ENCODE measurements at places on chromosomes 2 and 18. TPM values are rescaled to one million over a fixed set of nuclear protein-coding genes. Genes with fewer than 3 reads are reported as not detected.

Gene ANO7
- total RNA-seq = not detected

Gene PROM2
- 37.1 TPM for total RNA-seq

Gene RFTN2
- not detected for total RNA-seq

Gene LANCL1
- total RNA-seq = 33.5 TPM

Gene HOXD1
- total RNA-seq = 1.7 TPM

Gene DYNC2LI1
- total RNA-seq = 11.1 TPM

Gene LCT
- total RNA-seq = not detected

Gene MFSD2B
- total RNA-seq = not detected

Gene EGR4
- total RNA-seq = not detected

Gene ANKRD53
- total RNA-seq = under 0.01 TPM

Gene RBM43
- total RNA-seq = 1.3 TPM

Gene RPRM
- total RNA-seq = not detected

Gene CYS1
- total RNA-seq = 8.4 TPM

Gene MYL1
- total RNA-seq = not detected

All from tracheal epithelial cell (primary cell).